Coronary artery (tissue), 2 donors: ENCODE measurements at places on chromosomes 12 and 14.

DNA sequence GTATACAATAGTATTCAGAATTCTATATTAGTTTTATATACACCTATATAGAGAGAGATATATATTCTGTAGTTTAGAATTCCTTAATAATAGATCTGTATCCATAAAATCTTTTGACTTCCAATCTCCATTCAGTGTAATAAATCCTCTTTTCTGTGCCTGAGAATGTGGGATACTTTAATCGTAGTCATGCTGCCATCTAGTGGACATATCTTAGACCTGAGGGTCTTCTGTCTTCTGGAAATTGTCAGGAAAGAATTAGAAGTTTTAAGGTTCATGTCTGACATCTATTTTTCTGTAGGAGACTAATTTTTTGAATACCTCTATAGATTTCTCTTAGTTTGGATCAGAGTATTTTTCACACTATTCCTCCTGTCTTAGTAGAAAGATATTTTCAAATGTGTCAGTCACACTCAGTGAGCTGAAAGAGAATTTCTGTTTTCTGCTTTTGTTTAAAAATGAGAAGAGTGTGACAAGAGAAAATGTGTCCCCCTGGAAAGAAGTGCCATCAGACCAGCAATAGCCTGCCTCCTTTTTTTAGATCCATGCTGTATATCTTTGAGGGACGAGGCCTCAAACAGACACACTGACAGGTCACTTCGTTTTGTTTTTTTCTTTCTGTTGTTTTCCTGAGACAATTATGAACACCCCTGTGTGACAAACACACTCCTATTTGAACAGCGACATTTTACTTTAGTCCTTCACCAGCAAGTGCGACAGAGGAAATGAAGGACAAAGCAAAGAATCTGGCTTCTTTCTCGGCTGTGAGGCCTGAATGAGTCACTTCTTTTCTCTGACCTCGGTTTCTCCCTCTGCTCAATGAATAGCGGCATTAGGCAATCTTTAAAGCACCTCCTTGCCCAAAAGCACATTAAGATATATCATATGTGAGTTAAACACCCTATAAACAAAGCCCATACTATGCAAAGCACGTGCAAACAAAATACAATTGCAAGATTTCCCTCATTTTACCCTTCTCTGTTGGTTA is 96.3 kb downstream of the GALC start:
- no peak for DNase-seq

DNA sequence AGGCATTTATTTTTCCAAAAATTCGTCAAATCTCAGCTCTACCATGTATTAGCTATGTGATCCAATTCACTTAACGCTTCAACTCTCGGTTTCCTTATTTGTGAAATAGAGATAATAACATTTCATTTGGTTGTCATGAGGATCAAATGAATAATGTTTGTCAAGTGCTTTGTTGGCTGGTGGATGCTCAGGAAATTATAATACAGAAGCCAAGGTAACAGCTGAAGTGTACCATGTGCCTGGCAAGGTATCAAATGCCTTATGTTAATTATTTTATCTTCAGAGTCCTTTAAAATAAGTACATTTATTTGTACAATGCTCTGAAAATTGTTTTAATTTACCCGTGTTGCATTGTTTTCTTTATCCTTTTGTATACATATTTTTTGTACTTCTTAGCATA is 6.1 kb upstream of the PRKCH start:
- no peak for DNase-seq

DNA sequence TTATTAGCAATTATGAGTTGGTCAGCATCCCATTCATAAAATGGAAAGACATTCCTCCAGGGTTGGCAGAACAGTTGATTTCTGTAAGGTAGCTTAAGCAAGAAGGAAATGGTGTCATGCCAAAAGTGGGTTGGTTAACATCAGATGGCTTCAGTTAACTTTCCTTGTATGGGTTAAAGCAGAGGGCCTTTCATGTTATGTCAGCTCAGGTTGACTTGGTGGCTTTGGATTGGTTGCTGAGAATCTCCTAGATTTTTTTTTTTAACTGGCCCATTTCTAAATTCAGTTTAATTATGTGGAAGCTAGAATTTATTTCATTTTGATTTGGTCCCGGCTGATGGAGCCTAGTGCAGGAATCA is 87.8 kb downstream of the BBS10 start:
- DNase-seq, result no peak

- DNase-seq, result no peak
These were observed 20.8 kb downstream of the TRAFD1 start for GRCh38 chr12:112146123-112146522.

- DNase-seq, result no peak
These were observed 69.0 kb downstream of the AKAP6 start for GRCh38 chr14:32397861-32398640.

DNA sequence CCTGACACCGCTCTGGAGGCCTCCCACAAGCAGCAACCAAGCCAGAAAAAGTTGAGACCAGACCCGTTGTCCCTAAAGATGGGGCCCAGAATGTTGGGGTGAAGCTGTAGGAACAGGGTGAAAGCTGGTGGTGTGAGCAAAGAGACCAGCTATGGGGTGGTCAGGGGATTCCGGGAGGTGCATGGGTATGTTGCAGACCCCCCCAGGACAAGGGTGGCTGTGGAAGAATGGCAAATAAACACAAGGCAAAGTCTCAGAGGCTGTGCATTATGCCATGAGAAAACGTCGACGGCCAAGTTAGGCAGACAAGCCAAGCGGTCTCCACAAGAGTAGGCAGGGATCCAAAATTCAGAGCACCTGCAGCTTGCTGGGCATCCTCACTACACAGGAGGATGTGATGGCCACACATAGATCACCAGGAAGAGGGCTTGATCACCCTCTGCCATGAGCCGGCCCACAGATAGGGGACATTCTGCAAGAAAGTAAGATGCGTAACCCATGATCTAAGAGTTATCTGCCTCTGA is 58.8 kb upstream of the KCNA1 start:
- DNase-seq, result no peak

DNA sequence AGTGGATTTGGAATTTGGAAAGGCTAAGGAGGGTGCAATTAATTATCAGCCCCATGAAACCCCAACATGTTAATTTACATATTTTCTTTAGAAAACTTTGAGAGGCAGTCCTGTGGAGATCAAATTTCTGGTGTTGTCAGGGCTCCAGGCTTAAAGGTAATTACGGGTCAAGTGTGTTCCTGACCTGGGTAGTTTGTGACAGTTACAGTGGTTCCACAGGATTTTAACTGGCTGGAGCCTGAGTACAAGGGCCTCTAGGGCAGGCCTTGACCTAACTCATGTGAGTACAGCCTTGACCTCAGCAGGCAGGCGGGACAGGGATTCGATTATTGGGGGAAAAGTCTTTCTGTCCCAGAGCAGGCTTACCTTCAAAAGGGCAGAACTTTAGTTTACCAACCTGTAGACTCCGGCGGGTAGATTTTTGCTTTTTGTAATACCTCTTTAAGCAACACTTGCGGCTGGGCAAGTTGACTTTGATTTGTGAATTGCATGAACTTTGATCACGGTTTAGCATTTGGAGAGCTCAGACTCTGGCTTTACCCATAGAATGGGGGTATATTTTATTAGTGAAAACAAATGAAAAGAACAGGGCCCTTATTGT is 8.4 kb upstream of the PPTC7 start:
- DNase-seq, result no peak

DNA sequence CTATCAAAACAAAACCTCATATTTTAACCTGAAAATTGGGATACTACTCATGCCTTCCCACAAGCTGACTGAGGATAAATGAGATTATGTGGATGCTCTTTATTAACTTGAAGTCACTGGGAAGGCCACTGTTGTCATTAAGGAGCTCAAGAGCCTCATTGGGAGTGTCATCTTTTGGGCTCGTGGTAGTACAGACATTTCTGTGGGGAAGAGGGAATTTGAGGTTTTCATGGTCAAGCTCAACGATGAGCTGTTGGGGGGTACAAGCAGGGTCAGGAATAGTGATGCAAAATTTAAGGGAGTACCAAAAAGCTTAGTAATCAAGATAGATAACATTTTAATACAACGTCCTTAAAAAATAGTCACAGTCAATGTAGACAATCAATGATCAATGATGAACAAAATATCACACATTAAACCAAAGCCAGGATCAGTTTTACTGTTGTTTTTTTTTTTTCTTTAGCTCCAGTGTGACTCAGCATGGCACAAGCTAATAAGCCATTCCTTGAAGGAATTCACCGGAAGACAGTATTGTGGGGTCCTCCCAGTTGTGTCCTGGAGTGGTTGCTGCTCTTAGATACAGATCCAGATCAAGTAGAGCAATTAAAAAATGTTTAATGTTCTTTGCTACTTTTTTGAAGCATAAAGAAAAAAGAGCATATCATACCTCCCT is 130.9 kb downstream of the C12orf75 start:
- DNase-seq, result no peak

GRCh38 chr14:76500480-76500879 is 124.5 kb downstream of the ESRRB start:
- no peak for DNase-seq

DNA sequence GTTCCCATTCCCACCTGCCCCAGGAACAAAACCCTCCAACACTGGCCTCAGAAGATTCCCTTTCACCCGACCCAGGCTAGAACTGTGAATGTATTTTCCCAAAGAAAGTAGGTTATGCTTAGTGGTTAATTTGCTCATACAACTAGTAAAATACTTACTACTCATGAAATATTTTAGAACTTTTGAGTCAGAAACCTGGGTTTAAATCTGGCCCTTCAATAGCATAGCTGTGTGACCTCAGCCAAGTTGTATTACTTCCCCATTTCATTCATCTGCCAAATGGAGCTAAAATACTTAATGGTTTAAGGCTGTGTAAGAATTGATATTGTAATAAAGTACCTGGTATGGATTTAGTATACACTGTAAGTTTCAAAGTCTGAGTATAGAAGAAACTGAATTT is 69.1 kb upstream of the DNM1L start:
- DNase-seq, result no peak

- no peak for DNase-seq
These were observed 2.5 kb upstream of the RAP1B start for GRCh38 chr12:68608191-68608590.

GRCh38 chr14:67705211-67705610 is 3.5 kb downstream of the RDH12 start:
- DNase-seq, result no peak

GRCh38 chr12:119202544-119202943 is 23.8 kb downstream of the HSPB8 start:
- DNase-seq, result peak; percentile 16

DNA sequence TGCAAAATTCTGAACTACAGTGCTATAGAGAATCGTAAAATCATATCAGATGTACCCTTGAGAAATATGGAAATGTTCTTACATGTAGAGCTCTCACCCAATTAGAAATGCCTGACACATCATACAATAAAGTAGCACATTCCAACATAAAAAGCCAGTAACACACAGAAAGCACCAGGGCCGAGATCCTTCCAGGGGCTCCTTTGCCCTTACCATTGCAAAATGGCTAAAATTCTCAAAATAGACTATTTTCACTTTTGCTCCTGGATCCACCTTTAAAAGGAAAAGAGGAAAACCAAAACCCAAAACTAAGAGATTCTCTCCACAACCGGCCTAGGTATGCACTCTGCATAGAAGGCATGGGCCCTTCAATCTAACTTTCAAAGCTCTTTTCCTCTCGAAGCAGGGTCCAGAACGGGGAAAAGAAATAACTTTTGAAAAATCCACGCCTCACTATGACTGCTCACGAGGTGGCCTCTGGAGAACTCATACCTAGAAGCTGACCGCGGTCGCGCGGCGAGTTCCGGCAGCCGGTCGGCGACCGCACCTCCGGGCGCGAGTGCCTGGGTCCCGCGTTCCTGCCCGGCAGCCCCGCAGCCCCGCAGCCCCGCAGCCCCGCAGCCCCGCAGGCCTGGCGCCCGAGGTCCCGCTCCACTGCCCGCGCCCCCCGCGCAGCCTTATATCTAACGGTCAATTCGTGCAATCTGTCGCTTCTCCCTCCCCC is 2.7 kb downstream of the OTX2 start:
- no peak for DNase-seq

GRCh38 chr12:91778938-91779400 is 366.7 kb downstream of the BTG1 start:
- no peak for DNase-seq

DNA sequence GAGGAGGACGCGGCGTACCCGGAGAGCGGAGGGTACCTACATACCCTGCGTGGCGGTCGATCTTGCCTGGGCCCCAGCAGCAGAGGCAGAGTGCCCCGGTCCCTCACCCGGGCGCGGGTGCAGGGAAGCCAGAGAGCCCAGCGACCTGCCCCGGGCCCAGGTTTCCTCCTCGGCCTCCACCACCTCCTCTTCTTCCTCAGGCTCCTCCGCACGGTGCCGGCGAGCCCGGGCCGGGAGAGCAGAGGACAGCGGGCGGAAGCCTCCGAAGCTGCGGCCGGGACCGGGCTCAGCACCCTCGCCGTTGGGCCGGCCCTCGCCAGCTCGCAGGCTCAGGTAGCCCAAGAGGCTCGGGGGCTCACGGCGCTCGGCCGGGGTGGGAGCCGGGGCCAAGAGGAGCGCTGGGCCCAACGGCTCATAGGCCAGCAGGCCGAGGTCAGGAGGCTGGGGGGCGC is 6.6 kb downstream of the ZNF219 start:
- DNase-seq, result no peak

GRCh38 chr14:40685764-40686163 is 920.9 kb upstream of the LRFN5 start:
- no peak for DNase-seq

- DNase-seq, result no peak
These were observed 34.0 kb upstream of the AP4S1 start for GRCh38 chr14:30991408-30991807.

DNA sequence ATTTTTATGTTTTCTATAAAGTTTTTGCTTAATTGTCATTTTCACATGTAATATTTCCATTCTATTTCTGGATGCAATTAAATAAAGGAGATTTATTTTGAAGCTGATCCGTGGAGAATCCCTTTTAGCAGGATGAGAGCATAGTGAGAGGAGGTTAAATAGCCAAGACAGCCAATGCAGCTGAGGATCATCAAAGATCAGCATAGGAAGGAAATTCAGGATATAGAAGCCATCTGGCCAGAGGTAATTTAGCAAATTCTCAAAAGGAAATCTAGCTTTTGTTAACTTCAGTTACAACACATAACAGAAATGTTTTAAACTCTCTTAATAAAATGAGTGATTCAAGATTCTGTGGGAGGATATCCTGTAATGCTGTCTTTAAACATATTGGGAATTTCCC is 122.8 kb upstream of the PDE3A start:
- DNase-seq, result no peak

DNA sequence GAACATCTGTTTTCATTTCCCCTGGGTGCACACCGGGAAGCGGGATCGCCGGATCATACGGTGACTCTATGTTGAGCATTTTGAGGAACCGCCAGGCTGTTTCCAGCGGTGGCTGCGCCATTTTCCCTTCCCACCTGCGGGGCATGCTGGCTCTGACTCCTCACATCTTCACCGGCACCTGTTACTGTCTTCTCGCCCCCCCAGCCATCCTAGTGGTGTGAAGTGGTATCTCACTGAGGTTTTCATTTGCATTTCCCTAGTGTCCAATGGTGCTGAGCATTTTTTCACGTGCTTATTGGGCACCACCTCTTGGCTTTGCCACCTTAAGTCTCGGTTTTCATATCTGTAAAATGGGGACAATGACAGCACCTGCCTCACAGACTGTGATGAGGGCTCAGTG is 44.1 kb upstream of the EML1 start:
- no peak for DNase-seq
